AG08395 (cell line): ENCODE measurements at places on chromosomes 3 and 15.
A peak's percentile ranks its signal among the peaks of the same experiment; 100 is the strongest.

DNA sequence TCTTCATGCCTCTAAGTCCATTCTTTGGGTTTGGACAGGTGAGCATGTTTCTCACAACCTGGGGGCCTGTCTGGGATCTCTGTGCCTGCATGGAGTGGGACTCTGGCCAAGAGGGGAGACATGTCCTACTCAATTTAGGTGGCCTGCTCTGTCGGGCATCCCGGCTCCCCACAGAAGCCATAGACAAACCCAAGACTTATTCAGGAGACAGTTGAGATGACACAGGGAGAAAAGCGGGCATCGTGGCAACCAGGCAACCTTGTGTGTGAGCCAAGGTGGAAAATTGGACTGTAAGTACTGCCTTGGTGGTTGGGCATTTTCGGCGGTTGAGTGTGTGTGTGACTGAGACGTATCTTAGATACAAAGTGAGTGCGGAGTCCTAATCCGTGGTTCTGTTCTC is 40.5 kb downstream of the PPCDC start:
- no peak for DNase-seq

DNA sequence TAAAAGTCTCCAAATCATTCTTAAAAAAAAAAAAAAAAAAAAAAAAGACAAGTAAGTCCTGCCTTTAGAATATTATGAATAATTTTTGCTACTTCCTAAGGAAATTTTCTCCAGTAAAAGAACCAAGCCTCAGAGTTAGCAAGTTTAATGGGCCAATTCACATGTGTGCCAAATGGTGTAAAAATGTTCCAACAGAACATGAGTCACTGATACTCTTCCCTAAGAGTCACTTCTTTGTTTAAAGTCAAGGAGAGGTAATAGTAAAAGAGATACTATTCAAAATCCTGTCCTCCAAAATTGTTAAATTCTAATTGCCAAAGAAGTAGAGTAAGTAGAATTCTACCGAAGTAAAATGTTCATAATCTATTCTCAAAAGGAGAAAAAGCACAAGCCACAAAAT is 17.7 kb upstream of the CPA3 start:
- DNase-seq: peak; percentile 24

GRCh38 chr3:115438799-115439198 is 184.5 kb upstream of the GAP43 start:
- DNase-seq: no peak

GRCh38 chr3:171428321-171428787 is 31.9 kb downstream of the TNIK start:
- DNase-seq: no peak

- no peak for DNase-seq
These were observed 57.9 kb downstream of the ARNT2 start for GRCh38 chr15:80462111-80462510.

DNA sequence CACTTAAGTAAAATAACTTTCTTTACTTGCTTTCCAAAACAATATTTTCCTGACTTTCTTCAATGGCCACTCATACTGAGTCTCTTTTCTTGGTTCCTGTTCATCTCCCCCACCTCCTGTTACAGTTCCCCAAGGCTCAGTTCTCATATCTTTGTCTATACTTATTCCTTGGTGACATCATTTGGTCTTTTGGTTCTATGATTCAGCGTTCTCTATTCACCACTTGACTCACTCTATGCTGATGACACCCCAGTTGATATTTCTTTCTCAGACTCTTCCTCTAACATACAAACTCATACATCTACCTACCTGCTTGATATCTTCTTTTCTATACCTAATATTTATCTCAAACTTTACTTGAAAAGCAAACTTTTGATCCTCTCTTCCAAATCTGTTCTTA is 85.0 kb upstream of the P3H2 start:
- peak; percentile 57 for DNase-seq

- DNase-seq: peak; percentile 91
These were observed 8.0 kb upstream of the FAM107A start for GRCh38 chr3:58585005-58585786.

DNA sequence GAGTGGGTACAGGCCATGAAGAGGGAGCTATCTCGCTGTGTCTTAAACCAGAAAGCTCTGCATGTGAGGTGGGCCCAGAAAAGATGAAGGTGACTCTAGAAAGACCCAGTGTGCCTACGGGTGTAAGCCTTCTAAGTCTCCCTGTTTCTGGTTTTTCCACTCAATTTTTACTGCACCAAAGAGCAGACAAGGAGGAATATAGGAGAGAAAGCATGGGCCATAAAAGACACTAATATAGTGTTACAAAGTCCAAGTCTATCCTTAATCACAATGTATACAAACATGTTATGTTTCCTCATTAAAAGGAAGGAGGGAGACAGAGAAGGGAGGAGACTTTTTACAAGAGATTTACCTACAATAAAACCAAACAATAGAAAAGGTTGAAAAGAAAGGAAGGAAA is 24.1 kb upstream of the ZKSCAN7 start:
- DNase-seq: no peak

DNA sequence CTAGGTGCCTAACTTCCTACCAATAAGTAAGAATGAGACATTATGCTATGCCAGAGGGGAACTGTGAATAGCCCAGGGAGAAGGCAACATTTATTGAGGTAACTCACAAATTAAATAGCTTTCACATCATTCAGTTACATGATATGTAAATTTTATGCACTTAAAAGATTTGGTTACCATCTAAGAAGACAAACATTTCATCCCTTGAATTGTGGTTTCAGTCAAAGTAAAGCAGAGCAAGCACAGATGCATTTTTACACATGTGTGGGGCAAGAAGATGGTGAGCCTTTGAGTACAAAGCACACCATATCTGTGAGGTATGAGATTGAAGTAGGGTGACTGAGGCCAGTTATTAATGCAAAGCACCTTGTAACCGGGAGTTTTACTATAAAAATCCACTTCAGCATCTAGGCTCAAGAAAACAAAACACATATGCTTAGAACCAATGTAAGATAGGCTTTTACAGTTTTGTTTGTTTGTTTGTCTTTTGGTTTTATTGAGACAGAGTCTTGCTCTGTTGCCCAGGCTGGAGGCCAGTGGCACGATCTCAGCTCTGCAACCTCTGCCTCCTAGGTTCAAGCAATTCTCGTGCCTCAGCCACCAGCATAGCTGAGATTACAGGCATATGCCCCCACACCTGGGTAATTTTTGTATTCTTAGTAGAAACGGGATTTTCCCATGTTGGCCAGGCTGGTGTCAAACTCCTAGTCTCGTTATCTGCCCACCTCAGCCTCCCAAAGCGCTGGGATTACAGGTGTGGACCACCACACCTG is 3.5 kb downstream of the PLSCR2 start:
- DNase-seq: no peak

DNA sequence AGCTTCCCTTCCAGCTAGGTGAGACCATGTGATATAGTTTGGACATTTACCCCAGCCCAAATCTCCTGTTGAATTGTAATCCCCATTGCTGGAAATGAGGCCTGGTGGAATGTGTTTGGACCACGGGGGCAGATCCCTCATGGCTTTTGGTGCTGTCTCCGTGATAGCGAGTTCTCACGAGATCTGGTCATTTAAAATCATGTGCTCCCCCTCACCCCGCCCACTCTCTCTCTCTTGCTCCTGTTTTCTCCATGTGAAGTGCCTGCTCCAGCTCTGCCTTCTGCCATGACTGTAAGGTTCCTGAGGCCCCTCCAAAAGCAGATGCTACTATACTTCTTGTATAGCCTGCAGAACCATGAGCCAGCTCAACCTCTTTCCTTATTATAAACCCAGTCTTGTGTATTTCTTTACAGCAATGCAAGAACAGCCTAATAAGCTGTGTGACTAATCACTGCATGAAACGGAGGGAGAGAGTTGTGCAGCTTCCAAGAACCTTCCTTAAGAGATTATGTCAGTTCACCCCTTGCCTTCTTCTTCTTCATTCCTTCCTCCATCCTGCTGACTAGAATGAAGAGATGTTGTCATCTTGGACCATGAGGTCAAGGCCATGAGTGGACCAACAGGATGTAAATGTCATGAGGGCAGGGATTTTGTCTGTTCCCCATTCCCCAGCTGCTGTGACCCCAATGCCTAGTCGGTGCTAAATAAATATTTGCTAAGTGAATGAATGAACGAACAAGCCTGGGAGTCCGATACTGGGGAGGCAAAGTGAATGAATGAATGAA is 91.0 kb downstream of the CPN2 start:
- no peak for DNase-seq

DNA sequence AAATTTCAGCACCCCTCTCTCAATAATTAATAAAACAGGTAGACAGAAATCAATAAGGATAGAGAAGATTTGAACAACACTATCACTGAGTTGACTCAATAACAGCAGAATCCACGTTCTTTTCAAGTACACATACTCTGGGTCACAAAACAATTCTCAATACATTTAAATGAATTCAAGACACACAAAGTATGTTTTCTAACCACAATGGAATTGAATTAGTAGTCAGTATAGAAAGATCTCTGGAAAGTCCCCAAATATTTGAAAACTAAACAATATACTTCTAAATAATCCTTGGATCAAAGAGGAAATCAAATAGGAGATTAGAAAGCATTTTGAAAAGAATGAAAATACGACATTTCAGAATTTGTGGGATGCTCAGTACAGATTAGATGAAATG is 40.0 kb downstream of the TKT start:
- no peak for DNase-seq

DNA sequence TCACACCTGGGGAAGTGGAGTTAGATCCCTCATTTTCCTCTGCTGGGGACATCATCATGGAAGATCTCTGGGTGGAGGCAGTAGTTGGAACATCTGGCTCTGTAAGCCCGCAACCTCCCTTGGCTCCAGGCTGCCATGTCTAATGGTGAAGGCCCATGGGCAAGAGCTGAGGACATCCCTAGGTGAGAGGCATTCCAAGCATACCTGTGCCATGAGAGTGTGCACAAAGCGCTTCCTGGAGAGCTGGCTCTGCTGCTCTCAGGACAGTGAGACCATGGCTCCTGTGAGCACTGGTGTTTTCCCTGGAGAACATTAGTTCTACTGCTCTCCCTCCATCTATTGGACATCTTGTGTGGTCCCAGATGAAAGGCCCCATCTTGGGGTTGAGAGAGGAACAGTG is 7.7 kb downstream of the MAPKAPK3 start:
- no peak for DNase-seq

GRCh38 chr15:83431521-83431920 is 15.6 kb upstream of the SH3GL3 start:
- no peak for DNase-seq

- no peak for DNase-seq
These were observed 332.7 kb upstream of the ADAMTS9 start for GRCh38 chr3:65020281-65021160.

DNA sequence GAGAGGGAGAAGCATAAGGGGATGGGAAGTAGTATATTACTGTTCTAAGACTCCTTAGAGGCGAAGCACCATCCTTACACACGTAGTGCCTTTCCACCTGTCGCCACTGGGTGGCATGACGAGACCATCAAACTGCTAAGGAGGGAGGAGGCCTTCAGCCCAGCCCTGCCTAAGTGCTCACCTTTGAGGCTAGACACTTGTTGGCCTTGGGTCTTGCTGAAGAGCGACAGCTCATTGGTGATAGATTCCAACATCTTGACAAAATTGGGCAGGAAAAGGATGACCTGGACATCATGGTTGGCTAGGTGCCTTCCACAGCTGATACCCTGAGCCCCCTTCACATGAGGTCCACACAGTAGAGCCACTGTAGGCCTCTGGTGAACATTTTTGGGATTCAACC is 19.6 kb downstream of the CLK3 start:
- peak; percentile 79 for DNase-seq

DNA sequence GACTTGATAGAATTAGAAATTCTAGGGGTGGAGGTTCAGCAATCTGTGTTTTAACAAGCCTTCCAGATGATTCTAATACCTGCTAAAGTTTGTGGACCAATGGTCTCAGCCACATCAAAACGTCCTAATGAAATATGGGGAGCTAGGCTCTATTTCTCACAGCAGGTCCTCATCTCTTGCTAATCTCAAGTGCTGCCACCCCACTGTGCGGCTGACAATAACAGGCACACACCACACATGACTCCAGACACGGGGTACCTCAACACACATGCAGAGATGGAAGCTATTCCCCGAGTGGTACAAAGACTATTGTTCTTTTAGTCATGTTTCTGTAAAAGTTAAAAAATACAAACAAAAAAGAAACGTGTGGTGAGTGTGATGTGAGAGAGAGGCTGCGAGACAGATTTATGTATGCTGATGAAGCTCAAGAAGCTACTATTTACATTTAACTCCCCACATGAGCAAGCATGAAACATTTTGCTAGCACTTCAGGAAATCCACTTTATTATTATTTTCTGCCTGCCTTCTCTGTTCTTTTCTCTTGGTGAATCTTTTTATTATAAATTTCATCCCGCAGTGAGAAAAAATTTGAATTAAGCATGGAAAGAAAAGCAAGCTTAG is 405.6 kb downstream of the MAGI1 start:
- no peak for DNase-seq

DNA sequence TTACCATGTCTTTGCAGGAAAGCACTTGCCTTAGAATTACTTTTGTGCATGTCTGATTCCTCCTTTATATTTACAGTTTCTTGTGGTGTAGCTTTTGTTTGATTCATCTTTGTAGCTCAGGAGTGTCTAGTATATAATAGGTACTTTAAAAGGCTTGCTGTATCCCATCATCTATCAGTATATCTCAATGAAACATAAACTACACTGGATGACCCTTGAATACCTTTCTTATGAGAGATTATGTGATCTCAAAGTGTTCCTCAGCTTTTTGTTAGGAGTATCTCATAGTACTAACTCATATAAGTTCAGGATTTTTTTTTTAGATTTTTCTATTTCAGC is 234.8 kb downstream of the PYDC2 start:
- no peak for DNase-seq

- DNase-seq: no peak
These were observed 4.4 kb upstream of the FURIN start for GRCh38 chr15:90863987-90864386.

DNA sequence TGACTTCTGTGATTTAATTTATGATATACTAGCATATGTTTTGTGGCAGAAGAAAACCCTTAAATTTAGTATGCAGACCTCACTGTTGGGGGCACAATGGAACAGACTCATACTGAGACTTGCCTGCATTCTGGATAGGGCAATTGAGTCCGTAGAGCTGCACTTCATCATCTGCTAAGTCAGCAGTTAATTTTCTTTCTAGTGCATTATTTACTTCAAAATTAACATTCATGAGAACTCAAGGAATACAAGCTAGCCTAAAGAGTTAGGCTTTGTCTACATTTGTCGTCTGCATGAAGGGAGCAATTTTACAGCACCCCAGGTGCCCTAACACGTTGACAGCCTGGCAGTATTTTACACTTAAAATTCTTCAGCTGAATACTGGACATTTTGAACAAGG is 345.5 kb downstream of the CHL1 start:
- DNase-seq: no peak

- DNase-seq: peak; percentile 85
These were observed 15.6 kb upstream of the KY start for GRCh38 chr3:134666466-134666865.

DNA sequence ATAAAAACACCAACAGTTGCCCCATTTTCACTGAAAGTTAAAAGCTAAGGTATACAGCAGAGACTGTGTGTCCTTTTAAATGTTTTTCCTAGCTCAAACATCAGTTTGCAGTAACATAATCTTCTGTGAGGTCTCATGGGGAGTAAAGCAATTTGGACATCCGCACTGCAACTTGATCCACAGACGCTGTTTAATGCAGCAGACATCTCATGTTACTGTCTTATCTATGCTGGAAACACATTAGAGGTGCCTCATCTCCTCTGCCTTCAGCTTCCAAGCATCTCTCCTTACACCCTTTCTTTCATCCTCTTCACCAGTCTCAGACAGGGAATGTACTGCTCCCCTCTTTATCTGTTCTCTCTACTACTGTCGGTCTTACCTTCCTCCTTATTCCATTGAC is 53.7 kb upstream of the ATP11B start:
- no peak for DNase-seq

- no peak for DNase-seq
These were observed 2.1 kb upstream of the RHO start for GRCh38 chr3:129526121-129526900.

GRCh38 chr15:40511093-40511471 is 40.3 kb downstream of the CHST14 start:
- no peak for DNase-seq
